Heart right ventricle (tissue), 16 donors: ENCODE measurements at places on chromosomes 11 and 22. TPM values are rescaled to one million over a fixed set of nuclear protein-coding genes. Genes with fewer than 3 reads are reported as not detected.

DNA sequence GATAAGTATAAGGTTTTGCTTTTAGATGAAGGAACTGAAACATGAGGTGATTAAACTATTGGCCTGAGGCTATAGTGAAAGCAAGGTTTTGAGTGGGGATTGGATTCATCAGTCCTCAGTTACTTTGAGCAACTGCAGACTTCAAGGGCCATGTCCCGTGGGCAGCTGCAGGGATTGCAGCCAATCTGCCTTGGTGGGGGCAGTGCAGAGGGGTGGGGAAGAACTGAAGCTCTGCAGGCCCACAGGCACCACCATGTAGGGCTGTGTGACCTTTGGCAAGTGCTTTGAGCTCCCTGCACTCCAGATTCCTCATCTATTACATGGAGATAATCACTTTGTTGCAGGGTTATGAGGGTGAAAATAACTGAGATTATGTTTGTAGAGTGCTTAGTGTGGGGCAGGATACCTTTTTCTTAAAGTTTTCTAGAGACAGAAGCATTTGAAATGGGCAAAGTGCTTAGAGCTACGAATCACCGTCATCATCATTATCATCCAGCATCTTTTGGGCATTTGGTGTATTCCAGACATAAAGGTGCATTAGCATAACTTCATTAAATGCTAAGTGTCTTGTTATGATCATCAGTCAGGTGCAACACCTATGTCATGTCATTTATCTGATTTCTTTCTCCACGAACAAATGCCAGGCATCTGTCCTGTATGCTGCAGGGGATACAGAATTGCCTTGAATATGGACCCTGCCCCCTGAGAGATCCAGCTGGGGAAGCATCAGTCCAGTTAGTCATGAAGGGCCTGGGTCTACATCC lies 72.1 kb upstream of the TENM4 start:
- H3K4me1 ChIP-seq = peaks cover 12% of the 10 kb centered on the region
- H3K27me3 ChIP-seq = no peaks in the 10 kb centered on the region
- DNase-seq = peak; percentile 43
- H3K36me3 ChIP-seq = no peaks in the 10 kb centered on the region
- H3K4me3 ChIP-seq = no peak overlapping the region

- no peak for DNase-seq
- no peaks in the 10 kb centered on the region for H3K4me1 ChIP-seq
- no peak overlapping the region for H3K27ac ChIP-seq
- no peak overlapping the region for H3K4me3 ChIP-seq
- no peaks in the 10 kb centered on the region for H3K36me3 ChIP-seq
These were observed 904.2 kb upstream of the RAG2 start for GRCh38 chr11:37502202-37502601.

DNA sequence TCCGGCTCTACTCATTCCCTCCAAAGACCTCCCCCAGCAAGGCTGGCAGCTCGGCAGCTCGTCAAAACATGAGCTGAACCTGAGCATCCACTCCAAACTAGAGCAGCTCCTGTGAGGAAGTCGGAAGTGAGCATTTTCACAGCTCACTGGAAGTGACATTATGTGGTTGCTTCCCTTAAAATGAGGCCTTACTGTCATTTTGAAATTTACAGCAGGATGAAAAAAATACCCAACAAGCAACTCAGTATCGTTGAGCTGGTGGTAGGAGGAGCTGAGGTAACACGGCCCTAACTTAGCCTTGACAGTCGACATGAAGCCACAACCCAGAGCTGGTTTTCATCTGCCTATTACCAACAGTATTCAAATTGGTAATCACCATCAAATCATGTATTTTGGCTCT lies 38.0 kb upstream of the ARFGAP3 start:
- H3K27me3 ChIP-seq = no peaks in the 10 kb centered on the region
- peak overlapping the region; percentile 84 for H3K27ac ChIP-seq
- peaks cover 83% of the 10 kb centered on the region for H3K4me1 ChIP-seq
- H3K36me3 ChIP-seq = peaks cover 24% of the 10 kb centered on the region
- DNase-seq = no peak

- DNase-seq = no peak
- H3K27me3 ChIP-seq = no peaks in the 10 kb centered on the region
- no peak overlapping the region for H3K27ac ChIP-seq
- peaks cover 6% of the 10 kb centered on the region for H3K4me1 ChIP-seq
- no peaks in the 10 kb centered on the region for H3K36me3 ChIP-seq
These were observed 8.6 kb upstream of the SELENOH start for GRCh38 chr11:57732661-57733060.

Gene OR52E8
- not detected for total RNA-seq
